ENCODE measurements at places on chromosomes 4 and X.

DNA sequence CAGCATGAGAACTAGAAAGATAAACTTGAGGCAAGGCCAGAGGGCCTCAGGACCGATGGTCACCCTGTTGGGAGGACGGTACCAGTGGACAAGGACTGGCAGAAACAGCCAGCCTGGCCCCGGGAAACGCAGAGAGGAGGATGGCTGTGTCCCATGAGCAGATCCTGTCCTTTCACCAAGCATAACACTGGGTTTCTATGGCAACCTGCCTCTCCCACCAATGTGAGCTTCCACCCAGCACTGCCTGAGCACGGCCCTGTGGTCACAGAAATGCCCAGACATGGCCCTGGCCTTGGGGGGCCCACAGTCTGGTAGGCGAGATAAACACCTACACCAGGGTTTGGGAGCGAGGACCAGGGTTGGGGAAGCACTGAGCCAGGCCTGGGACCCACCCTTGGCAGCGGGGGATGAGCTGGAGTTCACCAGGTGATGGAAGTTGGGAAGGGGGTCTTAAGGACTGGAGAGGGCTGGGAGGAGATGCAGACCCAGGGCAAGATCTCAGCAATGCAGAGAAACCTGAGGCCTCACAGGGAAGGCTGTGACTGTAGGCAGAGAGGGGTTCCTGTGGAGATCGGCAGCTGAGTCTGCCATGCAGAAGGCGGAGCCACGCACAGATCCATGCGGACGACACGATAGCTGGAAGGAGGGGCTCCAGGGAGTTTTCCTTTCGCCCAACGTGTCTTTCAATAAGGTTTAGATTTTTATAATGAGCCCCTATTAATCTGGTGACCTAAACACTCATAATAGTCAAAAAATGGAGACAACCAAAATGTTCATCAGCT, 32.7 kb upstream of the CRMP1 start:
- DNase-seq = no peak

GRCh38 chrX:153590961-153591956, 7.7 kb downstream of the CCNQ start:
- no peak for DNase-seq

GRCh38 chr4:110640576-110640975, 17.7 kb upstream of the PITX2 start:
- DNase-seq = no peak

DNA sequence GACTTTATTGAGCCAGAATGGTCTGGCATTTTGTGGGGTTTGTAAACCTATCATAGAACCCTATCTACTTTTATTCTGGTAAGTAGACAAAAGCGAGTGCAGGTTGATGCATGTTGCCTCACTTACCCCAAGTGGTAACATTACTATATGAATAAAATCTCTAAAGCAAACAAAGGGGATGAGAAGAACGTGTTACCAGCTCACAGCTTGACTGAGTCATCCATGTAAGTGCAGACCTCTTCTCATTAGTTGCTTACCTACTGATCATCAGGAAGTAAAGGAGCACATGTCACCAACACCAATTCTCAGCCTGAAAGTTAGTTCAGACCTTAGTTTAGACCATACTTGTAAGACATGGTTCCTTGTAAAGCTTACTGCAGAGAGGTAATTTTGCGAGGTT, 1328.3 kb downstream of the C4orf33 start:
- DNase-seq = no peak

GRCh38 chr4:28966982-28967381, 1753.2 kb upstream of the PCDH7 start:
- DNase-seq = no peak

DNA sequence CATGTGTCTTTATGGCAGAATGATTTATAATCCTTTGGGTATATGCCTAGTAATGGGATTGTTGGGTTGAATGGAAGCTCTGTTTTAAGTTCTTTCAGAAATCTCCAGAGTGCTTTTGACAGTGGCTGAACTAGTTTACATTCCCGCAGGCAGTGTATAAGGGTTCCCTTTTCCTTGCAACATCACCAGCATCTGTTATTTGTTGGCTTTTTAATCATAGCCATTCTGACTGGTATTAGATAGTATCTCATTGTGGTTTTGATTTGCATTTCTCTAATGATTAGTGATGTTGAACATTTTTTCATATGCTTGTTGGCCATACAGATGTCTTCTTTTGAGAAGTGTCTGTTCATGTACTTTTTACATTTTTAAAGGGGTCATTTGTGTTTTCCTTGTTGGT, 129.8 kb downstream of the TBCK start:
- DNase-seq = no peak

GRCh38 chr4:144313370-144313769, 172.9 kb upstream of the GYPA start:
- DNase-seq = no peak

DNA sequence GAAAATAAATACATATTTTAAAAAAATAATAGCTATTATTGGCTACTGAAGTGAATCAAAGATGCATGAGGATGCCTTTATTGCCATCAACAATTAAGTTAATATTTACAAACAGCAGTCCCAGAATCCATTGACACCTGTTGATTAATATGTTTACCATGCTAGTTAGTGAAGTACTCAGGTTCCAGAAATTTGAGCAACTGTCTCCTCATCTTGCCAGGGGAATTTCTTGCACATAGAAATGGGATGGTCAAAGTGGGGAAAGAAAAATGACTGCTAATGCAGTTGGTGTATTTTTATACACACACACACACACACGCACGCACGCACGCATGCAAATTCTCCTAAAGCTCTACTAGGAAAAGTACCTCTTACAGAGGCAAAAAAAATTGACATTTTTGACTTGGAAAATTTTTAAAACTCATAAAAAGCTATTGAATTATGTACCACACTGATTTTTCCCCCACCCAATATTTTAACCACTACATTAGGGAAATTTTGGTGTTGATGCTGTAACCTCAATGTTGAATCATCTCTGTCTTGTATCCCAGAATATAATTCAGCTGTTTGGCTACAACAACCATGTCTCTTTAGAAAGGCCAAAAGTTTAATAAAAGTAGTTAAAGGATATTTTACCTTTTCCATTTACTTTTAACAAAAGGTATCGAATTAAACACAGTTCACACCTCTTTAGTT, 105.3 kb upstream of the TMEM150C start:
- DNase-seq = no peak

DNA sequence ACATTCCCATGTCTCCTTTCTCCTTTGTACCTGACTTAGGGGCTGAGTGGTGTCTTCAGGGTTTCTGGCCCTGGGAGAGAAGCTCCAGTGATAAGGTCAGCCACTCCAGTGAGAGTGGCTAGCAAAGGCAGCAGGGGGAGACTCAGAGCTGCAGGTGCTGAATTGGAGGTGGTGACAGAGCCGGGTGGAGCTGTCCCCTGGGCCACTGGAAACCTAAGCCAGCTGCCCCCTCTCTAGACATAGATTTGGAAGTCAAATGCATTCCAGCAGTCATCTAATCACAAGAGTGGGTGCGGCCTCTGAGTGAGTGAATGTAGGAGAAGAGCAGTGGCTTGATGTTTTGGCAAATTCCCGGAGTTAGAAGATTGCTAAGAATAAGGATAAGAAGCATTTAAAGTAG, 28.5 kb downstream of the TRIM2 start:
- DNase-seq = no peak

DNA sequence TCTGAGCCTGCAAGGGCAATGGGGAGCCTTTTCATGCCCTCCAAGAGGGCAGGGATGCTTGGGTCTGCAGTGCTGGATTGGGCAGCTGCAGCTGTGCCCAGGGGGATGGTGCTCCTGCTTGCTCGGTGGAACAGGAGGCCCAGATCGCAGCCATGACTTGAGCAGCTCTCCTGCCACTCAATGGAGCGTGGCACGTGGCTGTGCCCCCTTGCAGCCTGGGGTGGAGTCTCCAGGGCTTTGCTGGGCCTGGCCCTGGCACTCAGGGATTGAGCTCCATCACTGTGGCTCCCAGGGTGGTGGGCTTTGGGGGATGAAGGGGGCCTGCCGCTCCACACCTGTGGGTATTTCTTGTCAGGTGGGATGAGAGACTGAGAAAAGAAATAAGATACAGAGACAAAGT, 53.4 kb upstream of the IBSP start:
- DNase-seq = no peak

GRCh38 chrX:51893931-51894696, 691 bp downstream of the MAGED1 start:
- no peak for DNase-seq

- DNase-seq = no peak
Observed at GRCh38 chr4:144450526-144450925, 195.4 kb upstream of the HHIP start.

- DNase-seq = no peak
Observed at GRCh38 chr4:81460191-81460701, 11.5 kb downstream of the RASGEF1B start.

DNA sequence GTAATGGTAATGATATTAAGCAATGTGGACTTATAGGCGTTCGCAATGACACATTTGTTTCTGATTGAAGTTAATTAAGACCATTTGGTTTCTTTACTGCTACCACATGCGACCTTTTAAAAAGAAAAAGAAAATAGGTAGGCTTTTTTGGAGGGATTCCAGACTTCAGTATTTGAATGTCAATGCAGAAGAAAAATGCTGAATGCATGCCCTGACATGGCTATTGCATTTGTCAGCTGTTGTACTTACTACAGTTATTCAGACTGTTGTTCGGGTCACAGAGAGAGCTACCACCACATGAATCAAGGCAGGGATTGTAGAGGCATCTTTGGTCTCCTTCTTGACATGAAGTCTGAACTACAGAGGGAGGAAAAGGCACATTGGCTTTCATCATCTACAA, 163.7 kb downstream of the CORIN start:
- no peak for DNase-seq

DNA sequence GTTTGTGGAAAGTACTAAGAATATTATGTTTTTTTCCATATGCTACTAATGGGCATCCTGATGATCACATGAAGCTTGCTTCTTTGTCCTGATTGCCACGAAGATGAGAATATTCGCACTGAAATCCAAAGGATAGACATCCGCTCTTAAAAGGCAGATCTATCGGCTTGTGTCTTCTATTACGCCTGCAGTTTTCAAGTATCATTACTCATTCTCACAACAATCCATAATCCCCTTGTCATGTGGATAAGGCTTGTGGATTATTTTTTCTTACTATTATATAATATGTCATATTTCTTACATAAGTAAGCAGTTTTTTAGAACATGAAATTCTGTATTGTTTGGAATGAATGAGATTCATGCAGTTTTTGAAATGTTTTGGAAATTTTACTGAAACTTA, 62.8 kb downstream of the KCNIP4 start:
- no peak for DNase-seq

DNA sequence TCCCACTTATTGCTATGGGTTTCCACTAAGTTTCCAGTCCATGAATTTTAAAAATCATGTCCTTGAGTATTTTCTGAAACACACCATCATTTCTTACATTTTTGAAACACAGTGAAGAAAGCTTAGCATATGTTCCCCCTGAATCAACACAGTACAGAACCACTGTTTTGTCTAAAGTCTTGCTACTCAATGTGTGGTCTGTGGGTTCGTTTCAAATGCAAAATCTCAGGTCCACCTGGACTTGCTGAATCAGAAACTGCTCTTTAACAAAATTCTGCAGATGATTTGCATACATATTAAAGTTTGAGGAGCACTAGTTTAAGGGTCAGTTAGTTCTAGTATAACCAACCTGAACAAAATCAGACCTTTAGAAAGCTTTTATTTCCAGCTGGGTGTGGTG, 60.4 kb downstream of the SUPT20HL2 start:
- no peak for DNase-seq

DNA sequence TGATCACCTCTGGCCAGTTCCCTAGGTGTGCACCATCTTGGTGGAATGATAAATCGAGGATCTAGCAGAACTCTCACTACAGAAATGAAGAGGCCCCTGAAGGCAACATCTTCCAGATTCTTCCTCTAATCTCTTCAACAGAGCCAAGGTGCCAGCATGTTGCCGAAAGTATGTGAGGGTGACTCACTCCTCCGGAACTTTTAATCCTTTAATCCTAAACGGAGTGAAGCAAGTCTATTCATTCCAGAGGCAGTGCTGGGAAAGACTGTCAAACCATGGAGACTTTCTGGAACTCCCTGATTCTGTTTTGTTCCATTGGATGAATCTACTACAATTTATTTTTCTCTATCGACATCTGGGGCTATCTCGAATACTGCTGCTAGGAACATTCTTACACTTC, 68.7 kb downstream of the SUPT20HL2 start:
- DNase-seq = no peak

- no peak for DNase-seq
Observed at GRCh38 chr4:145231906-145232700, 51.7 kb upstream of the OTUD4 start.

DNA sequence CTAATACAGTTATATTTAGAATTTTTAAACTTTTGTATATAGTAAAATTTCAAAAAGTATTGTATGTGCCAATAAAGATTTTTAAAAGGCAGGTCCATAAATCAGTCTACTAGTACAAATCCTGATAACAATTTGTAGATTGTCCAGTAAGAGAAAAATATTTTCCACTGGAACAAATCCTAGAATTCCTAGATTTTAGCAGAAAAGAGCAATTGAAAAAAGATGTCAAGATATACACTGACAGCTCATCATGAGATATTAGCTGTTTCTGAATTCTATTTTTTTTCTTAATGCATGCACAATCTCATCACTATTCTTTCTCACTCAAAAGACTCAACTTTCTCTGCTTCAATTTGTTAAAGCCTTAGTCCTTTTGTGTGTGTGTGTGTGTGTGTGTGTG, 289.2 kb upstream of the MAD2L1 start:
- no peak for DNase-seq

DNA sequence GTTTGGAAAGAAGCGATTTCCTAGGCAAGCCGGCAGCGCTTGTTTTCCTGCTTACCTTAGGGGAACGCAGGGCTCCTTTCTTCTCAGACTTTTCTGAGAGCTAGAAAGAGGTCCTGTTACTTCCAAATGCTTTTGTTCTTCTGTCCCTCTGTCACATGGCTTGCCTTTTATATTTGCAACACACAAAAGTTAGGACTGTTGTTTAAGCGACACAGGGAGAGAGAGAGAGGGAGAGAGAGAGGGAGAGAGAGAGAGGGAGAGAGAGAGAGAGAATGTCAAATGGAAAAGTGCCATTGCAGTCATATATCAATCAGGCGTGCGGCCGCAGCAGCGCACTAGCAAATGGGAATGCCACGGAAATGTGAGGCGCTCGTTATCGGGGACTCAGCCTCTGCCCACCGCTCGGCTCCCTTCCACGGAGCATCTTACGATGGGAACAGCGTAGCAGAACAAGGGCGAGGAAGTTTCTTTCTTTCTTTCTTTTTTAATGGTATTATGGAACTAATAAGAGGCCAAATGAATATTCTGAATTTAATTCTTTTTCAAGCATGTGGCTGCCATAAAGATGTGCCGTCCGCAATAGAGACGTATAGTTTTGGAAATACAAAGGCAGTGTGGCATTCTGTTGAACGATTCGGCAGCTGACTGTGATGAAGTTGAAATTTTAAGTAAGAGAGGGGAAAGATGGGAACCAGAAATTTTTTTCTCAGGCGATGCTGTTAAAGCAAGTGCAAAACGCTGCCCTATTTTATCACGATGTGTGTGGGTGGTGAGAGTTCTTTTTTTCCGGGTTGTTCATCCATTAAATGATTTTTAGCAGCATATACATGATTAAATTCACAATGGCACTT, at the start of gene NDP:
Gene NDP, minus strand, starts transcription at position 142 of the 851 bp plus-strand sequence. CDS start 14,745 bp downstream, outside the sequence.
- no peak for DNase-seq
